ENCODE measurements at places on chromosomes 11 and 22.

DNA sequence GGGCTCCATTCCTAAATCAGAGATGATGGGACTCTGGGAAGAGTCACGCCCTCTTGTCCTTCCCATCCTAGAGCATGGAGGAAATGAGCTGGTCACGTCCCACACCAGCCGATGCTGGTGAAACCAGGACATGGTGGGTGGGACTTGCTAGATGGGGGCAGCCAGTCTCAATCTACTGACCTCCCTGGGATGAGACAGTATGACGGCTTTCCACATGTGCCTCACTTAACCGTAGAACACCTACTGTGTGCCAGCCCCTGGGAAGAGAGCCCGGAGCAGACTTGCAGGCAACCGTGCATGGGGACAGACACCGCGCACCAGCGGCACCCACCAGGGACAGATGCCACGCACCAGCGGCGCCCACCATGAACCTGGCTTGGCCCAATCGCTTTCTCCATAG, 3.8 kb downstream of the OSBPL5 start:
- DNase-seq, result no peak

DNA sequence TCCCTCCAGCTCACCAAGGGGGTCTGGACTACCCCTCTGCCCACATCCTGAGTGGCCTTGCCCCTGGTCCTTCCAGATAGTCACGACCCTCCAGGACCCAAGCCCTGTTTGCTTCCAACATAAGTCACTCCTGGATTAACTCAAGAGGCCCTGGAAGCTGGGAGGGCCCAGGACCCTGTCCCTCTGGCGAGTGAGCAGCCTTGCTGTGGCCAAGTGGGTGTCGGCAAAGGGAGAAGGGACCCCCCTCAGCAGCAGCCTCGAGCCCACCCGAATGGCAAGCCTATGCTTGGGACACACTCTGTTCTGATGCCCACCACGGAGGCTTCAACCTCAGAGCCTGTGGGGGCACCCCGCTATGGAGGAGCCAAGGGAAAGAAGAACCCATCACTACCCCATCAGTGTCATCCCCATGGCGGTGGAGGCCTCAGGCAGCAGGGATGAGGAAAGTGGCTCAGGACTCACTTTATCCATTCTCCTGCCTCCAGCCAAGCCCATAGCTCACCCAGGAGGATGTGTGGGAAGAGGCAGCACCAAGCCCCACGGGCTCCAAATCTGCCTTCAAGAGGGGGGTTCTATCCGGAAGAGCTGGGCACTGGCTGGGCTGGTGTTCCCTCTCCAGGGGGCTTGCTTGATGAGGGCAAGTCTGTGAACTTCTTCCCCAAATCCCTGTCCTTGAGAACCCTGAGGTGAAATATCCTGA, 12.5 kb downstream of the SLC22A12 start:
- no peak for DNase-seq

GRCh38 chr11:76380159-76380976, 564 bp downstream of the THAP12 start:
- peak; percentile 84 for DNase-seq

- no peak for DNase-seq
Measured at GRCh38 chr11:36398231-36398953, 102.3 kb downstream of the PRR5L start.

- DNase-seq, result no peak
Measured at GRCh38 chr11:116180806-116181600, 591.8 kb downstream of the BUD13 start.

- no peak for DNase-seq
Measured at GRCh38 chr11:11821899-11822298, 19.9 kb upstream of the USP47 start.

GRCh38 chr22:30044369-30044768, 35.9 kb upstream of the HORMAD2 start:
- no peak for DNase-seq

- DNase-seq, result peak; percentile 88
Measured at GRCh38 chr22:36331306-36331911, 56.4 kb downstream of the MYH9 start.

GRCh38 chr11:66766681-66767080, 37.7 kb upstream of the SPTBN2 start:
- no peak for DNase-seq

DNA sequence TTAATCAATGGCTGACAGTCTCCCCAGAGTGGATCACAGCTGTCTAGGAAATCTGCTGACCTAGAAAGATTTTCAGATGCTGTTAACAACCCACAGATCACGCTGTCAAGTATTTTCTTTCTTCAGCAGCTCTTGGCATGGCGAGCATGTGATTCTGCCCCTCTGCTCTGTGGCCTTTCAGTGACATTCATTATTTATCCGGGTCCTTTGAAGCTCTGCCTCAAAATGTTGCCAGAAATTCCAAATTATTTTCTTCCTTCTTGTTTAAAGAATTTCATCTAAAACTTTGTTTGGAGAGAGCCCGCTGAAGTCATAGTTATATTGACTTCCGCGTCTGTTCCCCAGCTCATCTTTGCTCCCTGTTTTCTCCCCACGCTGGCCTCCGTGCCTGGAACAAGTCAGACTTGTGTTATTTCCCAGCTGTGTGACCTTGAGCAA, 134.1 kb downstream of the COMMD9 start:
- no peak for DNase-seq

- DNase-seq, result no peak
Measured at GRCh38 chr11:44430140-44430539, 120.2 kb upstream of the ALX4 start.

GRCh38 chr22:45429424-45429823, 15.9 kb downstream of the RIBC2 start:
- no peak for DNase-seq

- DNase-seq, result no peak
Measured at GRCh38 chr11:116221351-116221750, 551.4 kb downstream of the BUD13 start.

GRCh38 chr11:121833970-121834369, 282.0 kb downstream of the BLID start:
- no peak for DNase-seq

- no peak for DNase-seq
Measured at GRCh38 chr11:37142591-37142990, 544.6 kb upstream of the RAG2 start.

- no peak for DNase-seq
Measured at GRCh38 chr11:112615238-112615637, 346.0 kb upstream of the NCAM1 start.

- DNase-seq, result no peak
Measured at GRCh38 chr22:16608931-16609330, 16.3 kb upstream of the CCT8L2 start.

- DNase-seq, result no peak
Measured at GRCh38 chr22:47276450-47276820, 514.0 kb downstream of the TBC1D22A start.

GRCh38 chr11:121892131-121892681, 223.8 kb downstream of the BLID start:
- DNase-seq, result no peak

DNA sequence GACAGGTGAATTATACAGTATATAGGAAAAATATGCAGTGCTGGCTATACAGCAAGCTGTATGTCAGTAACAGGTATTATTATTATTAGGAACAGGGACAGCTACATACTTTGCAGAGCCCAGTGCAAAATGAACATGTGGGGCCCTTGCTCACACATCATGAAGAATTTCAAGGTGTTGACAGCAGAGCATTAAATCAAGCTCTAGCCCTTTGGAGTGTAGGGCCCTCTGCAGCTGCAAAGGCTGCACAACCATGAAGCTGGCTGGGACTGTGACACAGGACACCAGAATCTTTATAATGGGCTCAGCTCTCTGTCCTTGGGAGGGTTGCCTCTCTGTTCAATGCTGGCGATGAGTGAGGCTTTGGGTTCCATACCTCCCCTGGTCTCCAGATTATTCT, 44.9 kb upstream of the DAGLA start:
- no peak for DNase-seq

GRCh38 chr11:32905028-32905667, 12.5 kb downstream of the QSER1 start:
- DNase-seq, result no peak

GRCh38 chr11:106369224-106369623, 291.8 kb downstream of the AASDHPPT start:
- DNase-seq, result no peak

DNA sequence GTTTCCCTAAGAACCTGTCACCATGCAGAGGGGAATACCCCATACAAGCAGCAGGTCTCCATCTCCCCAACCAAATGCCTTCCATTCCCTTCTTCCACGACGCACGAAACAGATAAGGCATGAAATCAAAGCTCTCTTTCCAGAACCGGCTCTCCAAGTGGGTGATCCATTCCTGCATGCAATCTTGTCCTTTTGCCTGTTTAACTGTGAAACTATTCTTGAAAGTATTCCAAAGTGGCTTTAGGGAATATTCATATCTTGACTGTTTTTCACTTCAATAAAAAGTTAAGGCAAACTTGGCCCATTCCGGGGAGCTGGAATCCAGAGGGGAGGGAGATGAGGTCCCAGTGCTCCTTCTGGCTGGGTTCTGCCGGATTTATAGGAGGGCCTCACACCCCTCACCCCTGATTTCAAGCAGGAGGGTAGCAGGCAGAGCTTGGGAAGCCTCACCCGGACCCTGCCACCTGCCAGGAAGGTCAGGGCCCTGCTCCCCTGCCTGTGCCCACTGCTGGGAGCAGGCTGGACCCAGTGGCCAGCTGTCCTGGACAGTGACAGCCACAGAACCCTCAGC, 60.9 kb downstream of the SCGB1A1 start:
- DNase-seq, result no peak

GRCh38 chr11:1327064-1327460, 17.6 kb upstream of the TOLLIP start:
- peak; percentile 28 for DNase-seq

DNA sequence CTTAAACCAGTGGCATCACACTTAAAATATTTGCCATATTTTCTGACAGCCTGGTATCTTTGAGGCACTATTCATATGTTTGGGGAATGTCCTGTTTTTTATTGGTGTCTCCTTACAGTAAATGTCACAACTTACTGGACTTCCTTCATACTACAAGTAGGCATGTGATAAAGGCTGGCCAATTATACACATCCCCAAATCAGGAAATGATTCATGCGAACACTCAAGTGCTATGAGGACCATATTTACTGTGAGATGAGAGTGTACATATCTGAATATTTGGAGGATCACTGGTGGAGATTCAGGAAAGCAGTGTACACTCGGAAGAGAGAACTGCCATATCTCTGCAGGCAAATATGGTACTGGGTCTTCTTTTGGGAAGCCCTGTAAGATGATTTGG, 913.8 kb upstream of the CHORDC1 start:
- no peak for DNase-seq

DNA sequence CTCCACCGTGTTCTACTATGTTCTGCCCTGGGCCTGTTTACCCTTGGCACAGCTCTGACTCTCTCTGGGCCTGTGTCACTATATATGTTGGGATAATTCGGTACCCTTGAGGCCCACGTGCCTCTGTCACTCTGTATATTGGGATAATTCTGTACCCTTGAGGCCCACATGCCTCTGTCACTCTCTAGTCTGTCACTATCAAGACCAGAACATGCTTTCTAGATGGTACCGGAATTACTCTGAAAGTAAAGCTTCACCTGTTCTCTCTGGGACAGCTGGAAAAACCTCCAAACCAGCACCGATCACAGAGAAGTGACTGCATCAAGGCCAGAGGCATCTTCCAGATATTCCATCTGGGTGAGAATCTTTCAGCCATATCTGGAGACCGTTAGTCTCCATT, 9.3 kb upstream of the FCHSD2 start:
- no peak for DNase-seq

- DNase-seq, result no peak
Measured at GRCh38 chr11:66275984-66276612, 1.9 kb upstream of the CNIH2 start.

GRCh38 chr11:20771681-20772080, 102.3 kb downstream of the NELL1 start:
- DNase-seq, result no peak

DNA sequence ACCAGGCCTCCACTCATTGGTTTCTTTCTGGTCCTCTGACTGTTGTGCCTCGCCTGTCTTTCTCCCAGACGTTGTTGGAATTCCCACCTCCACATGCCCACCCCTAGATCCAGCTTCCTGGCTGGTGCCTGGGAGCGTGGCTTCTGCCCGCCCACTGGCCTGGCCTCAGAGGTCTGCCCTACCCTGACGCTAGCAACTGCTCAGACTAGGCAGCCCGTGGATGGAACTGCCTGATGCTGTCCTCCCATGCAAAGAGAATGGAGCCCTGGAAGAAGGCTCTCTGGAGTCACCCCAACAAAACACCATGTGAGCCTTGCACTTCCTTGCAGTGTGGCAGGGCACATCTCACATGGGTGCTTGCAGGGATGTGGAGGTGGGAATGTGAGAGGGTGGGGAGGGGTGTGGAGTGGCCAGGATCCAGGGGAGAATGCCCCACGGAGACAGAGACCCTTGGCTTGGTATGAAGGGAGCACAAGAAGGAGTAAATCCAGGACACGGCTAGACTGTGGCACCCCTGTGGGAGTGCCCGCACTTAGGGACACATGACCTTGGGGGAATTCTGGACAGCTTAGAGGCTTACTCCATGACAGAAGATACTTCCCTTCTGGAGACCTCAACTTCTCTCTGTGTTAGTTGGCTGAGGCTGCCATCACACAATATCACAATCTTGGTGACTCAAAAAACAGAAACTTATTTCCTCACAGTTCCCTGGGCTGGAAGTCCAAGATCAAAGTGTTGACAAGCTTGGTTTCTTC, 22.5 kb upstream of the ADA2 start:
- DNase-seq, result no peak

DNA sequence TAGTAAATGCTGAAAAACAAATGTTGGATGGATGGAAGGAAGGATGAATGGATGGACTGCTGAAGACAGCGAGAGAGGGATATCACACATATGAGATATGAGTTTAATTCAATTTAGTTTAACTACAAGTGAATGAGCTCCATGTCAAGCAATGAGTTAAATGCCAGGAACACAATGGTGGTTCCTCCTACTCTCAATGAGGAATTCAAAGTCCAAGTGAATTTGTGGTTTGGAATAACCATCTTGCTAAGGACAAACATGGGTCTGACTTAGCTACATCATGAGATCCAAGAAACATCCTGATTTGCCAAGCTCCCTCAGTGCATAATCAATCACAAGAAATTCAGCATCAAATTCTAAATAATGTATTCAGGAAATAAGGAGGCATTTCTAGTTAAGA, 26.1 kb upstream of the PPP2R1B start:
- no peak for DNase-seq

GRCh38 chr11:79170321-79170720, 270.5 kb downstream of the TENM4 start:
- DNase-seq, result no peak

GRCh38 chr11:121841487-121842191, 274.4 kb downstream of the BLID start:
- no peak for DNase-seq

GRCh38 chr11:73201888-73202780, 15.9 kb upstream of the P2RY2 start:
- DNase-seq, result no peak

DNA sequence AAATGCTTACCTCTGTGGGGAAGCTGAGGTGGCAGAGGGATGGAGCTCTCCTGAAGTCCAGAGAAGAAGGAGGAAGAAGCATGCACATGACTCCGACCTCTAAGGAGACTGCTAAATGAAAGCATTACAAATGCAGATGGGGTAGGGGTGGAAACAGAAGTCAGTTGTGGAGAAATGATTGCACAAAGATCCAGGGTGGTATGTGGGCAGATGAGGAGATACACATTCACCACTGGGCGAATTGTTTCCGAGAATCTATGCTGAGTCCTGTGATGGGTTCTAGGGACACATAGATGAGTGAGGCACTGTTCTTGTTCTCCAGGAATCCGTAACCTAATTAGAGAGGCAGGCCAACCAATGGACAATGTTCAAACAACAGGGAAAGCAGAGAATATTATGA, 188.9 kb upstream of the ZBED5 start:
- no peak for DNase-seq

- no peak for DNase-seq
Measured at GRCh38 chr11:115267871-115268270, 236.3 kb downstream of the CADM1 start.
